CD4-positive, alpha-beta T cell treated with Interleukin-17A for 4 hours (primary cell): ENCODE measurements at places on chromosomes 1 and 21.
A peak's percentile ranks its signal among the peaks of the same experiment; 100 is the strongest.

DNA sequence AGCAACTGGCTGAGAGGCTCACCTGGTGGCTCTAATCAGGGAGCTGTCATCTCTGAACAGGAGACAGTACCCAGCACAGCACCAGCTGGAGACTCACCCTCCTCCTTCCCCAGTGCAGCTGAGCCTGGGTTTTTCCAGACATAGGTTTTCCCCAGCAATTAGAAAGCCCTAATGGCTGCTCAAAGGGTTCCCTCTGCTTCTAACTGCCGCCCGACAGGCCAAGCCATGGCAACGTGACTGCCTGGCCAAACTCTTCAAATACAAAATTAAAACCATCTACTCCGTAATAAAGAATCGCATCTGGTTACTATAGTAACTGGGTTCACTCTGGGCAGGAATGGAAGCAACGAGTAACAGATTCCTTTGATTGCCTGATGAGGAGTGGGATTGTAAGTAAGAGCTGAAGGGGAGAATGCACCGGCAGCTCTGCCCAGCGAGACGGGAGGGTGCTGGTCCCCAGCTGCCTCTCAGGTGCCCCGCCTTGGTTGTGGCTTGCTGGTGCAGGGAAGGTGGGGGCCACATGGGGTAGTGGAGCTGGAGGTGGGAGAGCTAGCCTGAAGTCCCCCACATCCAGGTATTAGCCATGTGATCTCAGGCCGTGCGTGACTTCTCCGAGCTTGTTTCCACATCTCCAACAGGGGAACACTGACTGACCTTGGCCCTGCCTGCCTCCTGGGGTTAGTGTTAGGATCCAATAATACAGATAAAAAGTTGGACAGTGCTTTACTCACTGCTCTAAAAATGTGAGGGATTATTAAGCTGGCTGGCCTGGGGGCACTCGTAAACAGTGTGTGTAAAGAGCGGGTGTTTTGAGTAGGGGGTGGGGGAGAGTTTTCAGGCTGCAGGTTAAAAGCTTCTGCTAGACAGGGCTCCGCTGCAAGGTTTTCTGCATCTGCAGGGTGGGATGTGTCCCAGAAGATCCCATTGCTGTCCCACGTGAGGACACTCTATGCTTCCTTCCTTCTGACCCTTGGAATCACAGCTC, 94.2 kb downstream of the KCNN3 start:
- DNase-seq, result no peak

- no peak for DNase-seq
Measured at GRCh38 chr1:217096200-217096599, 373.0 kb upstream of the ESRRG start.

- no peak for DNase-seq
Measured at GRCh38 chr21:34333121-34333739, 30.6 kb upstream of the KCNE2 start.

GRCh38 chr1:226233293-226233692, 9.8 kb downstream of the MIXL1 start:
- DNase-seq, result no peak

GRCh38 chr1:155307247-155307740, 1.4 kb upstream of the FDPS start:
- DNase-seq, result no peak

GRCh38 chr1:54384918-54385726, 21.1 kb downstream of the SSBP3 start:
- no peak for DNase-seq

DNA sequence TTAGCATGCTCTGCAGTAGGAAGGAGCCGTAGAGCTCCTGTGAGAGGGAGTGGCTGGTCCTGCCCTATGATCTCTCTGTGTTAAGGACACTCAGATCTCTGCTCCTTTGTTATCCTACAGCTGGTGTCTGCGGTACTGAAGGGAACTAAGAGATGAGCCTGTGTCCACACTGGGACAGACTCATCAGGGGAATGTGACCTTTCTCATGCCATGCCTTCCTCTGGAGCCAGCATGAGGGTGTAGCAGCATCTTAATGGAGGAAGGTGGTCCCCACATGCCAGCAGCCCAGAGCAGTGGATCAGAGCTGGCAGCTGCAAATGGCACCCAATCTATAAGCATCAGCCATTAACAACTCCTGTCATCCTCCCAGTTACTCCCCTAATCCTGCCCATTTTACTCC, 24.7 kb upstream of the GUCA2B start:
- DNase-seq, result no peak

GRCh38 chr1:29563571-29563970, 327.2 kb downstream of the PTPRU start:
- no peak for DNase-seq

DNA sequence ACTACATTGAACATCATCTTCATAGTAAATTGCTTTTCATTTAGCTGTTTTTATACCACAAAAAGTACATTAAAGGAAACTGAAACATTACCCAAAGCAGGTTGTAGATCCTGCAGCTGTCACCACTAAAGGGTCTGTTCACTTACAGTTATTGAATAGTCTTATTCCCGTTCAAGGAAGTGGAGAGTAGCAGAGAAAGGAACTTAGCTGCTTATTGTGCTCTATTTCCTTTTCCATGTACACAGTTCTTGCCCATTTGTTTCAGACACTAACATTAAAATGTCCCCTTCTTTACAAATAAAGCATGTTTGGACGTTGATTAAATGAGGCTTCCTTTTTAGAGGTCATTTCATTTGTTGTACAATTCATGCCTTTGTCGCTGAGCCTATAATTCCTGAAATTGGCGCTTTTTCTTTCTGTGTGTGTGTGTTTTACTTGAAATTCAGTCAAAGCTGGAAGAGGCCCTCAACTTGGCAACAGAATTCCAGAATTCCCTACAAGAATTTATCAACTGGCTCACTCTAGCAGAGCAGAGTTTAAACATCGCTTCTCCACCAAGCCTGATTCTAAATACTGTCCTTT, 44.4 kb upstream of the BMP8A start:
- DNase-seq, result no peak

- DNase-seq, result no peak
Measured at GRCh38 chr1:196393742-196394141, 214.5 kb downstream of the KCNT2 start.

GRCh38 chr1:55669293-55669692, 454.1 kb upstream of the USP24 start:
- no peak for DNase-seq

DNA sequence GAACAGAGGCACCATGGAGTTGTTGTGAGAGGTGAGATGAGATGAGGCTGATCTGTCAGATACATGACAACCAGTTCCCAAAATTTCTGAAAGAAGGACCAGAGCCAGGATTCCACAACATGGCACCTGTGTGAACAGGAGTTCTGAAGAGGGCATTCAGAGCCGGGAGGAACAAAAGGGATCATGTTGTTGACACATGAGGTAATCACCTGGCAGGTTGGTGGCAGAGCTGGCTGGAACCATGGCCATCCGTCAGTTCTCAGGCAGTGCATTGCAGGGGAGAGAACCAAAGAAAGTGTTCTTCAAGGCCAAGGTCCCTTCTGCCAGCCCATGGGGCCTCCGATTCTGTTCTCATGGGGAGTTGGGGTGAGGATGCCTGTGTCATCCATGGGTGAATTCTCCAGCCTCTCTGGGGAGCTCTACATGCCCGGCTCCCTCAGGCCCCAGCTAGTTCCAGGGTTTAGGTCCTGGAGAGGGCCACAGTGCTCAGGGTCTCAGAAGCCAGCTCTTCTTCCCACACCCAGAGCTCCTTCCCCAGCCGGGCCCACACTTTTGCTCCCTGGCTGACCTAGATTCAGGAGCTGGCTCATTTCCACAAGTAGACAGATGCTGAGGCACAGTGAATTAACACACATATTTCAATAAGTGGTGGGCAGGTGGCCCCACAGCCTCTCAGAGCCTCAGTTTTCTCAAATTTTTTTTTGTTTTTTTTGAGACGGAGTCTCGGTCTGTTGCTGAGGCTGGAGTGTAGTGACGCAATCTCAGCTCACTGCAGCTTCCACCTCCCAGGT, 49.1 kb upstream of the CTPS1 start:
- DNase-seq, result no peak

DNA sequence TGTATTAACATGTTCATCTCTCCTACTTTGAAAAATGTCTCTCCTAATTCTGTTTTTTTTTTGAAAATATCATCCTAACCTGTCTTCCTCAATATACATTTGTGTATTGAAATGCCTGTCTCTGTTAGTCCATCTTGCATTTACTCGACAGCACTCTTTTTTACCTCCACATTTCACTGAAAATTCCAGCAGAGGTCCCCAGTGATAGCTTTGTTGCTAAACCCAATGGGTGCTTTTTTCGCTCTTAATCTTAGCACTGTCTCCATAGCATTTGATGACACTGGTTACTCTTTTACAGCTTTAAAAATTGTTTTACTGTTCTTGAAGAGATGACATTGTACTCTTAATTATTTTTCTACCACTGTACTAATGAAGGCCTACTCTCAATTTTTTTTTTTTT, 10.8 kb downstream of the OSBPL9 start:
- no peak for DNase-seq

DNA sequence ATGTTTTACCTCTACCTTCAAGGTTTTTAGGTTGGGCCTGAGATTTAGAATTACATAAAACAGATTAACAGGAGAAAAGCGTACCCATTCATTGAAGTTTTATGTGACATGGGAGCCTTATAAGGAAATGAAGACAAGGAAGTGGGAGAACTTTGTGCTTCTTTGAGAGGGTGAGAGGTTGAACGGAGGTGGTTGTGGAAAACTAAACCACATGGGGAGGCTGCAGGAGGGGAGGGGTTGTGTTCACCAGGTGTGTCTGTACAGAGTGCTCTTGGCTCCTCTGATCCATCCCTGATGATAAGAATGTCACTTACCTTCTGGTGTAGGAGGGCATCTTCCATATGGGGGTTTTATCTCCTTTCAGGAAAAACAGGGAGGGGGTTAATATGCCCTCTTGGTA, 2.7 kb downstream of the SLX9 start:
- DNase-seq, result no peak

- no peak for DNase-seq
Measured at GRCh38 chr1:78275906-78276685, 214.7 kb upstream of the PTGFR start.

DNA sequence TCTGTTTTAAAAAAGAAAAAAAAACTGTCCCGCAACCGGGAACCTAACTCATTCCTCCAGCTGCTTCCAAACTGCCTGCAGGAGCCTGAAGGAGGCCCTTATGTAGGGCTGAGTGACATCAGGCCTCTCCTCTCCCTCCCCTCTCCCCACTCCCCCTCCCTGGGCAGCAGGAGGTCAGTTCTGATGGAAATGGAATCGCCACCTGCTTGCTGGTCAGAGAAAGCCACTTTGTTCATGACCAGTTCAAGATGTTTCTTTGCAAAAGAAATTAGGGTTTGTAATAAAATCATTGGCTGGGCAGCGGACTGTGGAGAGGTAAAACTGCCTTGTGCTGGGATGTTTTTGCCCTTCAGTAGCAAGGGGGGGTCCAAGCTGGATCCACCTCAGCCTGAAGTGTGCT, at the start of gene MAP1LC3C:
TSS of gene MAP1LC3C (minus strand) at position 73 of the 400 bp plus-strand sequence. CDS start 90 bp downstream, outside the sequence.
- no peak for DNase-seq

- no peak for DNase-seq
Measured at GRCh38 chr1:81974222-81974841, 173.6 kb downstream of the ADGRL2 start.

GRCh38 chr1:192485692-192486436, 89.7 kb upstream of the RGS1 start:
- DNase-seq, result no peak

GRCh38 chr1:192506741-192507155, 68.8 kb upstream of the RGS1 start:
- DNase-seq, result peak; percentile 20

DNA sequence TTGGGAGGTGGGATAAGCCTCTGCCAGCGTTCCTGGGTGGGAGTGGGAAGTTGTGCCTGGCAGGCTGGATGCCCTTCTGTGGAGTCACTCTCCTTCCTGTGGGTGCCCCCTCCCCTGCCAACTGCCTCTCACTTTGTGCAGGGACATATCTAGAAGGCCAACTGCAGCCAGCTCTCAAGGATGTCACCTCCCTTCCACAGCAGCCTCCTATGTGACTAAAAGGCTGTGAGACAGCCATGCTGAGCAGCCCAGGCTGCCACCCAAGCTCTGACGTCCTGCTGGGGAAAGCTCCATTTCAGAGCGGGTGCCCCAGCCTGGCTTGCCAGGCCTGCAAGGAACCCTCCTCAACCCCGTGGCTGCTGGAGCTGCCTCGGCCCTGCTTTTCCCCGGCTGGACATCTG, 19.6 kb upstream of the SLC26A9 start:
- no peak for DNase-seq

DNA sequence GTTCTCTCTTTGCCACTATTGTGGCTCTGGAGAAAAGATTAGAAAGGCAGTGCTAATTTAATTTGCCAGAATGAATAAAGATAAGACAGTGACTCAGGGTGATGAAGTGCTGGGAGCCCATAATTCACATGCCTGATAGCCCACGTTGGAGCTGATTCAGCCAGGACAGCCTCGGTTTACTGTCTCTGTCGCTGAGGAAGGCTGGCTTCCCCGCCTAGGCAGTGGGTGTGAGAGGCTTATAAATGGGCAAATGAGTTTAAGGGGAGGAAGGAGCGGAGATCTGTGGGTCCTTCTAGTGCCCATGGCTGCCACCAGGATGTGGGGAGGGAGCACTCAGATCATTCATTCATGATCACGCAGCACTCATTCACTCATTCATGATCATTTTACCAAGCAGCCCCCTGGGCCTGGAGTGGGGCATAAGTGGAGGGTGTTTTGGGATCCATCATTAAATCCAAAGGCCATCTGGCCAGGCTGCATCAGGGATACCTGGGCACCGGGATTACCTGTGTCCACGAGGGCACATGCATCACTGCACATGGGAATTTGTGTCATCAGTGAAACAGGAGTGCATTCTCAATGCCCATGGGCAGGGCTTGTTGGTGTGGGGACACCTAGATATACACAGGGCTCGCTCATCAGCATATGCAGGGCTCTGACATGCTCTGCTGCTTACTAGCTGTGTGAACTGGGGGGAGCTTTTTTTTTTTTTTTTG, 315.4 kb downstream of the MATN1 start:
- no peak for DNase-seq

DNA sequence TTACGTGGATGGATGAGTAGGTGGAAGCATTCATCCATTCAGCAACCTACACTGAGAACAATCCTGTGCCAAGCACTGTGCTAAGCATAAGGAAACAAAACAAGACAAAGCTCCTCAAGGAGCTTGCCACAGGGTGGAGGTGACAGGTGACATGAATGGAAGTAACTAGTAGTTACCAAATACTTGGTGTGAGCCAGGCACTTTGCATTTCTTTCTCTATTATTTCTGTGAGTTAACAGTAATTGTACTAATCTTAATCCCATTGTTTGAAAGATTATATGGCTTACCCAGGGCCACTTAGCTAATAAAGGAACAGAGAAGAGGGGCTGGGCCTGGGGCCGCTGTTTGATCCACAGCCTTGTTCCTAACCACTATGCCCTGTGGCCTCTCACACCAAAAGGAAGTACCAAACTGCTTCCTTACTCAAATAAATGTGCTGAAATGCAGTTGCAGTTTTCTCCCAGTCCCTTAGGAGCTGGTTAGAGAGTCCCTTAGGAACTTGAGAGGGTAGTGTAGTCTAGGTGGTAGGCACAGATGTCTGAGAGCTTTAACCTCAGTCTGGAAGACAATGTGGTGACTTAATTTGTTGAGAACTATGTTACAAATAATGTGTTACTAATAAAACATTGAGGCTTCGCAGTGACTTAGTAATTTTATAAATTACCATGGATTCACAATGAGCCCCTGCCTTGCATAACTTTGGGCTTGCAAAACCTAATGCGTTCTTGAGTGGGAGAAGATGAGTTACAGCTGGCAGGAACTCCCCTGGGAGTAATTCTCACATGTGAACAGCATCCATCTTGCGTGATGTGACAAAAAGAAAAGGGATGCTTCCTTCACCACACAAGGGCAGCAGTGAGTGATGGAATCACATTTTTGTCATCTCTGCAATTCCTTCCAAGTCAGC, 69.8 kb downstream of the MPZL1 start:
- DNase-seq, result no peak
